ENCODE measurements at places on chromosomes 12 and 14. TPM values are rescaled to one million over a fixed set of nuclear protein-coding genes. Genes with fewer than 3 reads are reported as not detected.

The PIK3C2G gene
- 0.41 TPM for total RNA-seq

The TPH2 gene
- under 0.01 TPM for total RNA-seq

The CEBPE gene
- not detected for total RNA-seq

The SCNN1A gene
- total RNA-seq = not detected

The EXOC3L4 gene
- 0.82 TPM for total RNA-seq

The PPP2R3C gene
- total RNA-seq = 57.1 TPM

The KRT77 gene
- not detected for total RNA-seq

The KRT84 gene
- not detected for total RNA-seq

The GSC gene
- not detected for total RNA-seq

The MANSC1 gene
- total RNA-seq = 2.4 TPM

The MYL2 gene
- not detected for total RNA-seq

The GRIN2B gene
- 75.4 TPM for total RNA-seq

The MANSC4 gene
- total RNA-seq = 0.41 TPM
